ENCODE measurements at places on chromosomes 13 and 19.

GRCh38 chr13:79516595-79516994, 35.6 kb downstream of the NDFIP2 start:
- DNase-seq = no peak

- DNase-seq = no peak
These were observed 800.5 kb upstream of the KLHL1 start for GRCh38 chr13:70908795-70909194.

DNA sequence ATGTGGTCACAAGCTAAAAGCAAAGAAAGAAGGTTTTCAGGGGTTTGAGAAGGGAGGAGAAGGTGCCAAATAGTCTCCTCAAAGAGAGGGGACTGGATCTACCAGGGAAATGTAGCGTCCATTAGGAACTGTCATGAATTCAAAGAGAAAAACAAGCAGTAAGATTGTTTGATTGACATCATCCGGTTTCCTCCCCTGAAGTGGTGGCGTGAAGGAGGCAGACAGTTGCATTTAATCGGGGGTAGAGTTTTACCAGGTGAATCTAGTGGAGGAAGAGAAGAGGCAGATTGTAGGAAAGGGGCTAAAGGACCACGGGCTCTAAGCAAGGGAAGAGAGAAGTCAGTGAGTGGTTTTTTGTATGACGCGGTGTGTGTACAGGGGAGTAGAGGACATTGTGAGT, 13.0 kb upstream of the CYSLTR2 start:
- no peak for DNase-seq

GRCh38 chr13:107091861-107092260, 523.9 kb upstream of the ARGLU1 start:
- no peak for DNase-seq

All from RWPE1 (cell line).